ENCODE measurements at places on chromosomes 5 and 9.
A peak's percentile ranks its signal among the peaks of the same experiment; 100 is the strongest.

GRCh38 chr9:129358621-129359154 is 180.6 kb upstream of the IER5L start:
- H3K4me1 ChIP-seq = peaks cover 10% of the 10 kb centered on the region
- no peaks in the 10 kb centered on the region for H3K36me3 ChIP-seq
- DNase-seq = no peak
- H3K4me3 ChIP-seq = no peak overlapping the region
- no peak overlapping the region for H3K27ac ChIP-seq
- peaks cover 25% of the 10 kb centered on the region for H3K27me3 ChIP-seq

DNA sequence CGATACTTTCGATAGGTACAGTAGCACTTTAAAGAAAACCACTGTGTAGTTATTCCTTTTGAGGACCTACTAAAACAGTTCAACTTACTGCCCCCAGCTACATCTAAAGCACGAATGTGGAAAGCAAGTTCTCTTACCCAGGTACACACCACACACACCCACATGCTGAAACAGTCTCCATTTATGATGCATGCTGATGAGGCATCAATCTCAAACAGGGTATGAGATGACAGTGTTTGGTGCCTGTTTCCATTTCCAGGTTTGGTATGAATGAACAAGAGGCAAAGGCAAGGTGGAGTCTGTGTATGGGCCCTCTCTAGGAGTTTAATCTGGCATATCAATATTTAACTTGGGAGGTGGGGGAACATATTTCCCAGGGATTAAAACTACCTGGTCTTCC is 13.9 kb downstream of the HMGXB3 start:
- H3K4me3 ChIP-seq = no peak overlapping the region
- peaks cover 4% of the 10 kb centered on the region for H3K4me1 ChIP-seq
- no peaks in the 10 kb centered on the region for H3K27me3 ChIP-seq
- no peak overlapping the region for H3K27ac ChIP-seq
- H3K36me3 ChIP-seq = peaks cover 57% of the 10 kb centered on the region
- DNase-seq = no peak

DNA sequence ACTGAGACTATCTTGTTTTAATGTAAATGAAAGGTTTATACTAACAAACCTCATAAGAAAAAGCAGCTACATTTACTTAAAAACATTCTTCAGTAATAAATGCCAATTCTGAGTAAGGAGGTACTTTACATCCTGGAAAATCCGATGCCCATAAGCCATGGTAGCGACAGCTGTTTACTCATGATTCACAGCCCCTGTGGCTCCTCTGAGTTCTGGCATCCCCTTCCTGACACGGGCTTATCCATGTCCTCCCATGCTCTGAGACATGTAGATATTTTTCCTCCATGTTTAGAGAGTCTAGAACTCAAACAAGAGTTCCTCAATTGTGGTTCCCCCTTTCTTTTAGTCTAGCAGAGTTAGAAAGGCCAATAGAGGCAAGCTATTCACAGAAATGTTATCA is 63.1 kb upstream of the DEPDC1B start:
- H3K36me3 ChIP-seq = no peaks in the 10 kb centered on the region
- no peak overlapping the region for H3K27ac ChIP-seq
- no peak overlapping the region for H3K4me3 ChIP-seq

GRCh38 chr9:137128158-137128861 is 10.6 kb upstream of the GRIN1 start:
- no peaks in the 10 kb centered on the region for H3K27me3 ChIP-seq
- H3K36me3 ChIP-seq = no peaks in the 10 kb centered on the region
- H3K4me1 ChIP-seq = peaks cover 27% of the 10 kb centered on the region
- DNase-seq = no peak
- H3K4me3 ChIP-seq = peak overlapping the region; percentile 94

- H3K36me3 ChIP-seq = no peaks in the 10 kb centered on the region
- no peak overlapping the region for H3K27ac ChIP-seq
- H3K4me3 ChIP-seq = no peak overlapping the region
- H3K27me3 ChIP-seq = no peaks in the 10 kb centered on the region
- no peak for DNase-seq
Measured at GRCh38 chr9:86751956-86752355, 195.3 kb downstream of the GAS1 start.

- no peaks in the 10 kb centered on the region for H3K36me3 ChIP-seq
- H3K27me3 ChIP-seq = no peaks in the 10 kb centered on the region
- DNase-seq = no peak
Measured at GRCh38 chr9:87085073-87085472, 137.8 kb upstream of the GAS1 start.

DNA sequence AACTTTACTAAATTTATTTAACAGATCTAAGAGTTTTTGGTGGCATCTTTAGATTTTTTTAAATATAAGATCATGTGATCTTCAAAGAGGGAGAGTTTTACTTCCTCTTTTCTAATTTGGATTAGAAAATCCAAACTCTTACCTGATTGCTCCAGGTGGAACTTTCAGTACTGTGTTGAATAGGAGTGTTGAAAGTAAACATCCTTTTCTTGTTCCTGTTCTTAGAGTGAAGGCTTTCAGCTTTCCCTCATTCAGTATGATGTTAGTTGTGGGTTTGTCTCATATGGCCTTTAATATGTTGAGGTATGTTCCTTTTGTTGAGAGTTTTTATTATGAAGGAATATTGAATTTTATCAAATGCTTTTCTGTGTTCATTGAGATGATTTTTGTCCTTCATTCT is 650.0 kb upstream of the SGCD start:
- H3K4me3 ChIP-seq = no peak overlapping the region
- no peaks in the 10 kb centered on the region for H3K27me3 ChIP-seq
- no peaks in the 10 kb centered on the region for H3K36me3 ChIP-seq
- H3K4me1 ChIP-seq = no peaks in the 10 kb centered on the region

DNA sequence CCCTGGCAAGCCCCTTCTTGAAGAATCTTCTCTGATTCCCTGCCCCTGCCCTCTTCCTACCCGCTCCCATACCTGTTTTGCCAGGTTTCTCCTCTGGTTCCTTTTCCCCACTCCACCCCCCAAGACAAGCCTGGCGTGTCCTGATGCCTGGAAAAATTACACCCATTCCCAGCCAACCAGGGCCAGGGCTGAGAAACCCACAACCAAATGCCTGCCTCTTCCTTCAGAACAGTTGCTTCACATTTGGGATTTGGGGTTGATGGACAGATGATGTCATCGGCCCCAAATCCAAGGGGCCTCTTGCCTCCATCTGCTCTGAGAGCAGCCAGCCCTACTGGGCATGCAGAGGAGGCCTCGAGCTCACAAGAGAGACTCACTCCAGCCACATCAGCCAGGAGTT is 8.8 kb upstream of the NEK6 start:
- no peak overlapping the region for H3K27ac ChIP-seq
- H3K27me3 ChIP-seq = no peaks in the 10 kb centered on the region
- H3K36me3 ChIP-seq = no peaks in the 10 kb centered on the region
- H3K4me1 ChIP-seq = peaks cover 5% of the 10 kb centered on the region
- no peak overlapping the region for H3K4me3 ChIP-seq

GRCh38 chr5:59390074-59390659 is 503.4 kb downstream of the PDE4D start:
- DNase-seq = peak; percentile 7
- peak overlapping the region; percentile 29 for H3K27ac ChIP-seq
- H3K4me3 ChIP-seq = no peak overlapping the region
- H3K4me1 ChIP-seq = peaks cover 15% of the 10 kb centered on the region

- H3K36me3 ChIP-seq = peaks cover 10% of the 10 kb centered on the region
- peak overlapping the region; percentile 18 for H3K27ac ChIP-seq
- DNase-seq = no peak
- H3K4me1 ChIP-seq = peaks cover 15% of the 10 kb centered on the region
Measured at GRCh38 chr9:137402746-137403145, 20.2 kb downstream of the EXD3 start.

GRCh38 chr9:137664676-137665075 is 45.9 kb downstream of the EHMT1 start:
- H3K36me3 ChIP-seq = peaks cover 16% of the 10 kb centered on the region
- peak overlapping the region; percentile 60 for H3K27ac ChIP-seq

DNA sequence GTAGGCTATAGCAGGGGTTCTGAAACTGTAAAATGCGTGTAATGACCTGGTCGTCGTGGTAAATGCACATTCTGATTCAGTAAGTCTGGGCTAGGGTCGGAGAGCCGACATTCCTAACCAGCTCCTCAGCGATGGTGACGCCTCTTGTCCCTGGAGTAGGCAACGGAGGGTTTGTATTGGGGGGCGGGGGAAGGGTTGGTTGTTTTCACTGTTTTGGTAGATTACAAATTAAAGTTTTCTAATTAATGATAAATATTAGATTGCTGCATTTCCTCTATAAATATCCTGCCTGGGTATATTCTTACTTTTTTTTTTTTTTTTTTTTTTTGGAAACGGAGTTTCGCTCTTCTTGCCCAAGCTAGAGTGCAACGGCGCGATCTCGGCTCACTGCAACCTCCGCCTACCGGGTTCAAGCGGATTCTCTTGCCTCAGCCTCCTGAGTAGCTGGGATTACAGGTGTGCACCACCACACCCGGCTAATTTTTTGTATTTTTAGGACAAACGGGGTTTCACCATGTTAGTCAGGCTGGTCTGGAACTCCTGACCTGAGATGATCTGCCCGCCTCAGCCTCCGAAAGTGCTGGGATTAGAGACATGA is 566 bp upstream of the ALDH7A1 start:
- H3K4me1 ChIP-seq = peaks cover 14% of the 10 kb centered on the region
- no peak for DNase-seq
- H3K4me3 ChIP-seq = peak overlapping the region; percentile 91
- H3K27me3 ChIP-seq = peaks cover 5% of the 10 kb centered on the region

- no peaks in the 10 kb centered on the region for H3K36me3 ChIP-seq
- peak overlapping the region; percentile 3 for H3K4me3 ChIP-seq
- H3K27ac ChIP-seq = peak overlapping the region; percentile 96
- H3K27me3 ChIP-seq = no peaks in the 10 kb centered on the region
- H3K4me1 ChIP-seq = peaks cover 48% of the 10 kb centered on the region
Measured at GRCh38 chr9:120932086-120932823, 5.7 kb upstream of the TRAF1 start.

GRCh38 chr9:36154331-36154952 is 14.7 kb upstream of the CCIN start:
- H3K27me3 ChIP-seq = no peaks in the 10 kb centered on the region
- H3K4me1 ChIP-seq = peaks cover 34% of the 10 kb centered on the region
- DNase-seq = no peak

- no peak for DNase-seq
- H3K4me3 ChIP-seq = no peak overlapping the region
- H3K36me3 ChIP-seq = peaks cover 3% of the 10 kb centered on the region
- no peaks in the 10 kb centered on the region for H3K27me3 ChIP-seq
Measured at GRCh38 chr9:69236188-69236587, 62.1 kb downstream of the TJP2 start.

DNA sequence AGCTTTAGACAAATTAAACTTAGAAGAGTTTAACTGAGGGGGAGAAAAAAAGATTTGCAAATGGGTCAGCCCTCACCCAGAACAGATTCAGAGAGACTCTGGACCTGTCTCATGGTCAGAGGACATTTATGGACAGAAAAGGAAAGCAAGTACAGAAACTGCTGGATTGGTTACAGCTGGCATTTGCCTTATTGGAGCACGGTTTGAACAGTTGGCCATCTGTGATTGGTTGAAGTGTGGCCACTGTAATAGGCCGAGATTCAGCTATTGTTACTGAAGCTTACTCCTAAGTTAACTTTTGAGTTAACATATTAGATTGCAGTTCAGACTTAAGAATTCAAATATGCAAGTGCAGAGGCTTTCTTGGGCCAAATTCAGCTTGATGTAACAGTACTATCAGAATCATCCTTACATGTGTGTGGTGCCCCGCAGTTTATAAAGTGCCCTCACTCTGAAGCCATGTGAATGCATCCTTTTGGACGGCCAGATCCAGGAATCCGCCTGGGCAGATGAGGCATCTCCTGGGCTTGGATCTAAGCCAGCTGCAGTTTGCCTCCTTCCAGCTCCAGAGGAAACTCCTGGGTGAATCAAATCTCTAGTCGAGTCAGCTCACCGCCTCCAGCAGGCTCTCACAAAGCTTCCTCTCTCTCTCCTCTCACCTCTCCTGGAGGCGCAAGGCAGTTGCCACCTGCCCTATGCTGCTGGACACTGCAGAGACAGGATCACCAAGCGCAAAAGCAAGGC is 165.2 kb downstream of the ADAMTS12 start:
- no peak overlapping the region for H3K27ac ChIP-seq
- peaks cover 9% of the 10 kb centered on the region for H3K27me3 ChIP-seq
- H3K4me1 ChIP-seq = no peaks in the 10 kb centered on the region
- H3K36me3 ChIP-seq = no peaks in the 10 kb centered on the region
- H3K4me3 ChIP-seq = no peak overlapping the region
- DNase-seq = no peak

DNA sequence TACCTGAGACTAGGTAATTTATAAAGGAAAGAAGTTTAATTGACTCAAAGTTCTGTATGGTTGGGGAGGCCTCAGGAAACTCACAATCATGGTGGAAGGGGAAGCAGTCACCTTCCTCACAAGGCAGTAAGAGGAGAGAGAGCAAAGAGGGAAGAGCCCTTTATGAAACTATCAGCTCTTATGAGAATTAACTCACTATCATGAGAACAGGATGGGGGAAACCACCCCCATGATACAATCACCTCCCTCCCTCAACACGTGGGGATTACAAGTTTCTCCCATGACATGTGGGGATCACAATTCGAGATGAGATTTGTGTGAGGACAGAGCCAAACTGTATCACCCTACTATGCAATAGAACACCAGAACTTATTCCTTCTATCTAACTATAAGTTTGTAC is 27.9 kb downstream of the CD274 start:
- peaks cover 5% of the 10 kb centered on the region for H3K36me3 ChIP-seq
- peaks cover 7% of the 10 kb centered on the region for H3K4me1 ChIP-seq
- H3K27ac ChIP-seq = no peak overlapping the region
- no peaks in the 10 kb centered on the region for H3K27me3 ChIP-seq
- no peak for DNase-seq

- peaks cover 7% of the 10 kb centered on the region for H3K4me1 ChIP-seq
- no peak overlapping the region for H3K27ac ChIP-seq
- no peaks in the 10 kb centered on the region for H3K36me3 ChIP-seq
Measured at GRCh38 chr9:70112981-70113380, 69.3 kb downstream of the MAMDC2 start.

DNA sequence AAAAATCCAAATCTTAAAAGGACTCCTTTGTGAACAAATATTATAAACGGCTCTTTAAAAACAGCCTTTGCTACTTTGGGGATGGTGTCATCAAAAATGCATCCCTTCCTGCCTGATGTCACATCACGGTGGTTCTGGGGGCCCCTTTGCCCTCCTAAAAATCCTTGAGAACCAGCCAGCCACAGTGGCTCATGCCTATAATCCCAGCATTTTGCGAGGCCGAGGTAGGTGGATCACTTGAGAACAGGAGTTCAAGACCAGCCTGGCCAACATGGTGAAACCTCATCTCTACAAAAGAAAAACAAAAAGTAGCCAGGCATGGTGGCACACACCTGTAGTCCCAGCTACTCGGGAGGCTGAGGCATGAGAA is 43.9 kb downstream of the FNBP1 start:
- peaks cover 11% of the 10 kb centered on the region for H3K36me3 ChIP-seq
- no peaks in the 10 kb centered on the region for H3K27me3 ChIP-seq
- H3K4me3 ChIP-seq = peak overlapping the region; percentile 11
- peaks cover 36% of the 10 kb centered on the region for H3K4me1 ChIP-seq

- H3K27ac ChIP-seq = peak overlapping the region; percentile 95
- peaks cover 42% of the 10 kb centered on the region for H3K4me1 ChIP-seq
- peaks cover 22% of the 10 kb centered on the region for H3K36me3 ChIP-seq
- DNase-seq = no peak
- peak overlapping the region; percentile 43 for H3K4me3 ChIP-seq
Measured at GRCh38 chr5:172115541-172115982, 72.5 kb downstream of the STK10 start.

GRCh38 chr9:34027845-34028574 is 20.7 kb downstream of the UBAP2 start:
- H3K4me3 ChIP-seq = no peak overlapping the region
- H3K27ac ChIP-seq = no peak overlapping the region
- H3K36me3 ChIP-seq = peaks cover 9% of the 10 kb centered on the region
- DNase-seq = no peak
- H3K27me3 ChIP-seq = no peaks in the 10 kb centered on the region
